ENCODE measurements at places on chromosomes 12 and 14.
A peak's percentile ranks its signal among the peaks of the same experiment; 100 is the strongest.

GRCh38 chr12:92385296-92385695 is 239.7 kb upstream of the BTG1 start:
- no peak for DNase-seq

- no peak for DNase-seq
Observed at GRCh38 chr12:47867495-47867941, 37.3 kb downstream of the VDR start.

- no peak for DNase-seq
Observed at GRCh38 chr12:583251-583869, 79.9 kb downstream of the NINJ2 start.

DNA sequence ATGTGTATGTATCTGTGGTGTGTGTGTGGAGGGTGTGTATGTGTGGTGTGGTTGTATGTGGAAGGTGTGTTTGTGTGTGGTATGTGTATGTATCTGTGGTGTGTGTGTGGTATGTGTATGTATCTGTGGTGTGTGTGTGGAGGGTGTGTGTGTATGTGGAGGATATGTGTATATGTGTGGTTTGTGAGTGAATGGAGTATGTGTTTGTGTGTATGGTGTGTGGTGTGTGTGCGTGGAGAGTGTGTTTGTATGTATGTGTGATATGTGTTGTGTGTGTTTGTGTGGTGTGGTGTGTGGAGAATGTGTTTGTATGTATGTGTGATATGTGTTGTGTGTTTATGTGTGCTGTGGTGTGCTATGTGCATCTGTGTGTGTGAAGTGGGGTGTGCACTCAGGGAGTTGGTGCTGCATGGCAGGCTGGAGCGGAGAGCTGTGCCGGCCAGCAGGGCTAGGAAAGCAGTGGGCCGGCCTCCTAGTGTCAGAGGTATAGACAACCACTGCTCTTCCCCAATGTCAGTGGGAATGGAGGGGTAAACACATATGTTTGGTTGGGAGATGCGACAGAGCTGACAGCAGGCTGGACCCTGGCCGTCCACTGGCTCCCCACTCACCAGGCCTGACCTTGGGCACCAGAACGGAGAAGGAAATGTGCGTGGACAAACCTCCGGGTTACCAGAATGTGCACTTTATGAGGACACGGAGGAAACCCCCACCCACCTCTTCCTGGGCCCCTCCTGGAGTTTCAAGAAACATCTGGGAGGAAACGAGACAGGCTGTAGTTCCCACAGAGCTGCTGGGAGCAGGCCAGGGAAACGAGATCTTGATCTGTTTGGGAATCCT is 60.7 kb downstream of the CLMN start:
- no peak for DNase-seq

GRCh38 chr12:38662829-38663228 is 242.6 kb downstream of the CPNE8 start:
- no peak for DNase-seq

GRCh38 chr12:120290609-120291305 is 946 bp downstream of the RNU4-2 start:
- DNase-seq = peak; percentile 82

GRCh38 chr14:22071006-22071405 is 397.4 kb upstream of the OR4E1 start:
- no peak for DNase-seq

GRCh38 chr12:68835333-68835908 is 27.4 kb downstream of the MDM2 start:
- no peak for DNase-seq

- DNase-seq = no peak
Observed at GRCh38 chr14:60722107-60722356, 2.1 kb downstream of the SIX4 start.

DNA sequence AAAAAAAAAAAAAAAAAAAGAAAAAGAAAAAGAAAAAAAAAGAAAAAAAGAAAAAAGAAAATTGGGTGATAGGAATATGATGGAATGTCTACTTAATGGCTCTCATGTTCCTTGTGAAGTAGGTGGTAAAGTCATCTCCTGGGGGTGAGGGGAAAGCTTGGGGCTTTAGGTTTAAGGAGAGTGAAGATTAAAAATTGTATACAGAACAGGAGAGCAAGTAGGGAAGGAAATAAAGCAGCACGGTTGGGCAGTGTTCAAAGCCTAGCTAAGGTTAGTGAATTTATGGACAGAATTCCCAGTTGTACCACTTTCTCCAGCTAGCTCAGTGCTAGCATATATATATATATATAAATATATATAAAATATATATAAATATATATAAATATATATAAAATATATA is 40.0 kb upstream of the SLC2A13 start:
- DNase-seq = no peak

GRCh38 chr12:109741970-109742703 is 28.5 kb downstream of the FAM222A start:
- no peak for DNase-seq

DNA sequence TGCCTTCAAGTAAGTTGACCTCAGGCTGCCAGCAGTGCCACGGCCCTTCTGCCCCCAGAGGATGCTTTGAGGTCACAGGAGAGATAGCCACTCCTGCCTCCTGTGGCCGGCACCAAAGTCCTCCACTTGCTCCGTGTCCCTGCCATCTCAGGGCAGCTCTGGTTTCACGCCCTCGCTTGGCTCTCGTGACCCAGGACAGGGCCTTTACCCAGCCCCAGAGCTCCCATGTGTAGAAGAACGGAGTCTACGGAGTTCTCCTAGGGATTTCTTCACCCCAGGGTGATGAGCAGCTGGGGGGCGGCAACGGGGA is 178.1 kb downstream of the ADGRD1 start:
- DNase-seq = no peak

- DNase-seq = no peak
Observed at GRCh38 chr12:71461787-71462328, 22.3 kb downstream of the LGR5 start.

DNA sequence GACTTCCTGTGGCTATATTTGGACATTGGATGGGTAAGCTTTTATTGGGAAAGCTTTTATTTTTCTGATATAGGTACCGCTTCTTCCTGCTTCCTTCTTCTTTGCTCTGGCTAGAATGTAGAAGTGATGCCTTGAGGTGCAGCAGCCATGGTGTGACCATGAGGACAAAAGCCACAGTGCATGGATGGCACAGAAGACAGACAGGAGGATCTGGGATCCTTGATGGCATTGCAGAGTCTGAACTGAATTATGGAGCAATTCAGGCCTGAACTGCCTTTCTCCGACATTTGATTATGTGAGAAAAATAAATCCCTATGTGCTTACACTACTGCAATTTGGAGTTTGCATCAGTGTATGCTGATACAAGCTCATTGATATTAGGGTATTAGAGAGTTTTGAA is 191.3 kb upstream of the CRY1 start:
- no peak for DNase-seq

DNA sequence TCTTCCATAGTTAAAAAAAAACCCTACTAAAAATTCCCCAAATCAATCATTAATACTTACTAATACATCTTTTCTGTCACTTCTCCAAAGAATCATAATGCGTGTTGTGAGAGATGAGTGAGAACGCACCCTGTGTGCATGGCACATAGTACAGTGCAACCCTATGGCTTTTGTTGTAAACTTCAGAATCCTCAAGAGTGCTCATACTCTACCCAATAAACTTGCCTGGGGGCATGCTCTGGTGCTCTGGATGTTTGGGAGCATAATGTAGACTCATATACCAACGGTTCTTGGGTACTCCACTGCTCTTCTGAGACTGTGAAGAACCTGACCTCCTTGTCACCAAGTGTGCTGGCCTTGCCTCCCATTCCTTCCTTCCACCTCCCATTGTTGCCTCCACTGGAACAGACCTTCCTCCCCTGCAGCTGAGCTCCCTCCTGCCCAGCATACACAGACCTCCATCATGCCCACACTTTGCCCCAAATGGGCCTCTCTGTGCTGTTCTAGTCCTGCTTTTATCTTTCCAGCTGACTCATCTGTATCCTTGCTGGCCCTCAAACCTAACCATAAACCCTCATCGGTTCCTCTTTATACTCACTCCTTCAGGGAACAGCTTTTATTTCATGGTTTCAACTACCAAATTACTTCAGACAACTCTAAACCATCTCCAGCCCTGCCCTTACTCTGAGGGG is 8.9 kb downstream of the DCP1B start:
- DNase-seq = no peak

DNA sequence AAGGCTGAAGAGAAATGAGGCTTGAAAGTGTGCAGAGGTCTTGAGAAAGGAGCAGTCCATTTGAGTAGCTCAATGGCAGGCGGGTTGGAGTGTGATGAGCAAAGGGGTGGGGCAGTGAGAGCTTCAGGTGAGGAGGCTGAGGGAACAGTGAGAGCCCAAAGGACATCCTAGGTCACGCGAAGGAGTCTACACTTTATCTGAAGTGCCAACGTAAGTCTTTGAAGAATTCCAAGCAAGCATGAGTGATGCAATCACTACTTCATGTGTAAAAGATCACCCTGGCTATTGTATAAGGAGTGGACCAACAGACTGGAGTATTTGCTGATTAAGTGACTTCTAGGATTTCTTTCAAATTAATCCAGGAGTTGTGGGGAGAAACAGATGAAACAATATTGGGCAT is 159.9 kb upstream of the HIF1A start:
- DNase-seq = no peak

DNA sequence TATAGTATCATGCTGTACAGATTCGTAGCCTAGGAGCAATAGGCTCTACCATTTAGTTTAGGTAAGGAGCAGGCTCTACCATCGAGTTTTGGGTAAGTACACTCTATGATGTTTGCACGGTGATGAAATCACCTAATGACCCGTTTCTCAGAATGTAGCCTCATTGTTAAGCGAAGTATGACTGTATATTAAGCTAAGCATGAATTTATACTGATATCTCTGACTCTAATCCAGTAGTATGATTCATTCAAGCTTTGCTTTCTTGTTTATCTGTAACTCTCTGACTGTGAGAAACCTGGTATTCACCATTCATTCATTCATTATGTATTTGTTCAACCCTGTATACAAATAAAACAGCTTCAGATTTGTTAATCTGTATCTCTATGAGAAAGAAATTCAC is 283.9 kb upstream of the PRICKLE1 start:
- no peak for DNase-seq

DNA sequence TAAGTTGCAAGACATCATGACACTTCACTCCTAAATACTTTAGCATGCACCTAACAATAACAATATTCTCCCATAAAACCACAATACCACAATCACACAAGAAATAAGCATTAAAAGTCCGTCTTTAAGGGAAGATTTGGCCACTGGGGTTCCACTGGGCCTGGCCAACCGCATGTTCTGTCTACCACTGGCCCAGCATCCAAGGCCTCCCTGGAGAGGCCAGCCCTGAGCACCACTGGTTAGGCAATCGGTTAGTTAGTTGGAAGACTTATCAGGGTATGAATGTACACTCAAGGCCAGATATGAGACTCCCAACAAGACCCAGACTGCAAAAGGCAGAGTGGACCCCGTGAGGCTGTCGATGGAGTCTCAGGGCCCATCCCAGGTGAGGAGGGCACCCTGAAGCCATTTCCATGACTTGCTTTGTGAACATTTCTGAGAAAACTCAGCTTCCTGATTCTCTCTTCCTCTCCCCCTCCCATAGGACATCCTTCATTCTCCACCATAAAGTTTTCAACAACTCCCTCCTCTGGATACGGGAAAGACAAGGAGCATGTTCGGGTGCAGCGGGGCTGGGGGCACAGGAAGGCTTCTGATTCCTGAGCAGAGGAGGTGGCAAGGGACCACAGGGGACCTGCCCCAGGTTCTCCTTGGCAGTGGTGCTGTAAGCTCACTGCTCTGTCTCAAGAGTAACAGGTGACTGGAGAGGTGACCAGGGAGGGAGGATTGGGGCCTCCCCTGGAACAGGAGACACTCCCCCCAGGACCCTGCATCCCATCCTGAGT is 5.9 kb downstream of the PXN start:
- DNase-seq = no peak

- no peak for DNase-seq
Observed at GRCh38 chr12:52338241-52338960, 17.2 kb upstream of the KRT83 start.

- no peak for DNase-seq
Observed at GRCh38 chr14:67762051-67762450, 54.3 kb downstream of the ZFYVE26 start.

- no peak for DNase-seq
Observed at GRCh38 chr12:10529603-10530002, 23.9 kb downstream of the EIF2S3B start.

GRCh38 chr14:55747186-55747585 is 167.2 kb downstream of the KTN1 start:
- DNase-seq = no peak

DNA sequence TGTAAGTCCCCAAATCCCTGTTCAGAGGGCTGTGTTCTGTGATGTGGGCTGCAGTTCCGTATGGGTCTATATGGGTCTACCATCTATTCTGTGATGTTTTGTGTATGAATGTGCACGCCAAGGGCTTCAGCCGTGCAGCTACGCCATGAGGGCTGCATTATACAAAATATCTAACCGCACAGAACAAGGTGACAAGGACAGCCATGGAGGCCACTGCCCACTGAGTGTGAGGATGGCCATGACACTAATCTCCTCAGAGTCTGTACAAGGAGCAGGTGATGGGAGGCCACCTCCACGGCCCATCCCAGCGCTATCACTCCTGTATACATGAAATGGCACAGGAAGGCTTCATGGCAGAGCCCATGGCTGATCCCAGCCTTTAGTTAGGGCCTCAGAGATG is 102.0 kb downstream of the DICER1 start:
- no peak for DNase-seq

DNA sequence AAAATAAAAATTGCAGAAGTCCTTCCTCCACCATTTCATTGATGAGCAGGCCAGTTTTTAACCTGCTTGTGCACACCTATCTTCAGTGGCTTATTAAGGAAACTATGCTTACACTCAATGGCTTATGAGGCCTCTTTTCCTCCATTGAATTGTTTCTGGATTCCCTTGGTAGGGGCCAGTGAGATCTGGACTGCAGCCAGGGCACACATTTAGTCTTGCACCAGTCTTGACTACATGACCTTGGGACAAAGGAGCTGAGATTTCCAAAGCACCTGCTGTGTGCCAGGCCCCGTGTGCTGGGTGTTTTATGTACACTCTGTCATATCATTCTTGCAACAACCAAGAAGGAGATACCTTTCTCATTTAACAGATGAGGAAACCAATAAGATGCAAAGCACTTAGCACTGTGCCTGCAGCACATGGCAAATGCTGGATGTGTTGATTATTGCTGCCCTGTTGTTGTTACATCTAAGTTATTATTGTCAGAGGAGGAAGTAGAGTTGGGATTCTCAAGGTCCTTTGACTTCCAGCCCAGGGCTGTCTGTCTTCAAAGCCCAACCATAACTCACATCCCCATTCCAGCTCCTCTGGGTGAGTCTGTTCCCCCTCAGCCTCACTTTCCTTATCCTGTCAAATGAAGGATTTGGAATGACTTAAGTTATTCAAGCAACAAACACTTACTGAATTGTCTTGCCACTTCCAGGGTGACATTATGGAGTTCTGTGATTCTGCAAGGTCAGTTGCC is 31.6 kb upstream of the RIN3 start:
- DNase-seq = no peak

DNA sequence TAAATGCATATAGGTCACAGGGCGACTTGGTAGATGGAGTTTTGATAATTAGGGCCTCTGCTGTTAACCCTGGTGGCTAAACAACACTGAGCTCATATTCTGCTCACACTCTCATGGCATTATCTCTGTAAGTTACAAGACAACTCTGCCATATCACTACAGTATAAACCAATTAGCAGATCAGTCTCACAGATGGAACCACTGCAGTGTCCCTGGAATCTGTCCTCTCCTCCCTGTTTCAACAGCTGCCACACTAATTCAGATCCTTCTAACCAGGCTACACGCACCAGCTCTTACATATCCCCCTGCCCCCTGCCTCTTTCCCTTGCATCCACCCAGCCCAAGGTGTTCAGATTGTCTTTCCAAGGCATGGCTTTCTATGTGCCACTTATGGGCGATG is 161.0 kb upstream of the RMST start:
- no peak for DNase-seq

GRCh38 chr14:20706657-20707355 is 18.2 kb downstream of the ANG start:
- peak; percentile 8 for DNase-seq
